ENCODE measurements at places on chromosomes 12 and 14.

DNA sequence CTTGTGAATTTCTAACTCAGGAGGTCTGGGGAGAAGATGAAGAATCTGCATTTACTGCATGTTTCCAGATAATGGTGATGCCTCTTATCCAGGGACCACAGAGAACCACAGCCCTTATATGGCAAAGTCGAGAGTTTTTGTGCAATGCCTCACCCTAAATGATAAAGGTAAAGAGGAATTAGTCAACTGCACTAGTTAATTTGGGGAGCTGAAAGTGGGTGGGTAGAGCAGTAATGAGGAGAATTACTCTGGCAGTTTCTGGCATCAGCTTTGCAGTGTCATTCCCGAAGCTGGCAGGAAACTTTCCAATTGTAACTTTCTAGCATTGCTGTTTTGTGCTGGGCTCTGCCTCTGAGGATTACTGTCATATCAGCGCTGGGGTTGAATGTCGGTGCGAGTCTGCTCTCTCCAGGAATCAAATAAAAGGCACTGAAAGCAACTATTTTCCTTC is 10.3 kb downstream of the EGLN3 start:
- no peak for DNase-seq

DNA sequence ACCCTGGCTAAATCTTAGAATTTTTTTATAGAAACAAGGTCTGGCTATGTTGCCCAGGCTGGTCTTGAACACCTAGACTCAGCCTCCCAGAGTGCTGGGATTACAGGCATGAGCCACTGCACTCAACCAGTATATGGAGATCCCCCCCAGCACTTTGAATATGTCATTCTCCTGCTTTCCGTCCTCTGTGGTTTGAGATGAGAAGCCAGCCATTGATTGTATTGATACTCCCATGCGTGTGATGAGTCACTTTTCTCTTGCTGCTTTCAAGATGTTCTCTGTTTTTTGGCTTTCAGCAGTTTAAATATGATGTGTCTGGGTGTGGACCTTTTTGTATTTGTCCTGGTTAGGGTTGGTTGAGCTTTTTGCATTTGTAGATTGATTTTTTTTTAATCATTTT is 75.2 kb upstream of the DNM1L start:
- no peak for DNase-seq

DNA sequence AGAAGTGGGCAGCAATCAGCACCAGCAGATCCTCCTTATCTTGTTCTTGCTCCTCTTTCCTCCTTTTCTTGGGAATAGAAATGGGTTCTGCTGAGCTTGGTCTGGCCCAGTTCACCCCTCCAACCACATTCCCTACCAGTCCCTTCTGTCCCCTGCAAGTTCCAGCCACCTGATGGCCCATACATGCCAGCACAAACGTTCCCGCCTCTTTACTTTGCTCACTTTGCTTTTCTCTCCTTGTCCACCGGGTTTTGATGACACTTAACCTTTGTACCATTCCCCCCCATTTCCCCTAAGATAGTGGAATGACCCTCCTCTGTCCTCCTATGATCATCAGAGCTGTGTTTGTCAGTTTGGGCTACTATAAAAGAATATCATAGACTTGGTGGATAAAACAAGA is 23.4 kb upstream of the EML1 start:
- DNase-seq = no peak

DNA sequence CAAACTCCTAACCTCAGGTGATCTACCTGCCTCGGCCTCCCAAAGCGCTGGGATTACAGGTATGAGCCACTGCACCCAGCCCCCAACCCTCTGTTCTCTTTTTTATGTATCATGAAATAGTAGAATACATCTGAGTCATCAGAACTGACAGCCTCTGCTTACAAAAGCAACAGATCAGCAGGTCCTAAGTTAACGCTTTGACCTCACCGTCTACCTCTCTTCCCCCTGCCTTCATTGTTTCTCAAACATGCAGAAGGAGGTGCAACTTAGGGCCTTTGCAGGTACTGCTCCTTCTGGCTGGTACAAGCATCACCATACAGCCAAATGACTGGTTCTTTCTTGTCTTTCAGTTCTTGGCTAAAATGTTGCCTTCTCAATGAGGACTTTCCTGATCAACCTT is 249.2 kb downstream of the PAWR start:
- no peak for DNase-seq

- DNase-seq = no peak
These were observed 338.7 kb downstream of the EGLN3 start for GRCh38 chr14:33612197-33612505.

DNA sequence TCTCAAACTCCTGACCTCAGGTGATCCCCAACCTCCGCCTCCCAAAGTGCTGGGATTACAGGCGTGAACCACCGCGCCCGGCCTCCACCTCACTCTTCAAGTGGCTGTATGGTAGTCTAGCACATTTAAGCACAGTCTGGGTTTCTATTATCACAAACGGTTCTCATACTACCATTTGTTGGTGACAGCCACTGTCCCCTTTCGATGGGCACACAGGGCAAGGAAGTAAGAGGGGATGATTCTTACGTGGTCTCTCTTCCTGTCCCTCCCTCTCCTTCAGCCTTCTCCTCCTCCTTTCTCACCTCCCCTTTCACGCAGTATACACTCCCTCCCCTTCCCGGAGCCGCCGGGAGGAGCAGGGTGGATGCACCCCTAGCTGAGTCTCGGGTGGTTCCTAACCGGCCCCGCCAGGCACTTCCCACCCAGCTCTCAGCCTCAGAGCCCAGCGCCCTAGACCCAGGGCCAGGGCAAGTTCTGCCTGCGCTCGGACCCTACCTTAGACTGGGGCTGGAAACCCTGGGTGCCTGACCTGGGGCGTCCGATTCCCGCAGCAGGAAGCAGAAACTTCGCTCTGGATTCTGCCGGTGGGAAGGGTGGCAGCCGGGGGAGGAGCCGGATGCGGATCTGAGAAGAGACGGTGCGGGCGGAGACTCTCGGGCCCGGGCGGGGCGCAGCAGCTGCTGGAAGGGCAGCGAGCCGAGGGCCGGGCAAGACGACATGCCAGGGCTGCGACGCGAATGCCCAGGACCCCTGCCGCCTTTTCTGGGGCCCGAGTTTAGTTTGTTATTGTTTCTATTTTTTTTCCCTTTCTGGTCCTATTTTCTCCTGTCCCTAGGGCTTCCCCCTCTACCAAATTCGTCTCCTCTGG is at the start of gene TEP1:
TEP1 (minus strand) TSS at position 626 of the 868 bp plus-strand sequence. CDS start 5,062 bp downstream, outside the sequence.
- DNase-seq = peak; percentile 50

- DNase-seq = no peak
These were observed 55.0 kb upstream of the BICD1 start for GRCh38 chr12:32051511-32052211.

- DNase-seq = no peak
These were observed 224.3 kb downstream of the ITPR2 start for GRCh38 chr12:26608706-26609105.

GRCh38 chr14:104316121-104316722 is 177.8 kb downstream of the KIF26A start:
- no peak for DNase-seq

DNA sequence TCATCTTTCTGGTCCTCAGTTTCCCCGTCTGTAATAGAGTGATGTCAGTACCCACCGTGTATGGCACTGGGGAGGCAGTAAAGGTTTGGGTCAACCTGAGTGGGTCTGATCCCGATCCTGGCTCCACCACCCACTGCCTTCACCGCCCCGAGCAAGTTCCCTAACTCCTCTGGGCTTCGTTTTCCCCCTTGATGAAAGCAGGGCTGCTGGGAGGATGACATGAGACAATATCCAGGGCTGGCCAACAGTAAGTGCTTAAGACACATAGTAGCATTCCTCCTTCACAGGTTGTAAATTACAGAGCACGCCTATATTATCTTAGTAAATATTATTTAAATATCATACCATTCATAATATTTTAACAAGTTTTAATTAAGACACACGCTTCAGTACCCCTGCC is 595 bp downstream of the PLEK2 start:
- no peak for DNase-seq

GRCh38 chr12:62848418-62848817 is 86.5 kb downstream of the PPM1H start:
- DNase-seq = no peak

- no peak for DNase-seq
These were observed at the start of gene C14orf132 for GRCh38 chr14:96038920-96039632. C14orf132 (plus strand) TSS chr14:96039362; CDS start chr14:96039501, 139 bp downstream.

Data from effector CD8-positive, alpha-beta T cell (primary cell).